Smooth muscle cell of the coronary artery (primary cell): ENCODE measurements at places on chromosomes 7 and 10. TPM values are rescaled to one million over a fixed set of nuclear protein-coding genes. Genes with fewer than 3 reads are reported as not detected.

Gene RPA3
- 12.2 and 19.2 TPM in 2 replicates for total RNA-seq

Gene AKR1C2
- 13.3 and 70.8 TPM in 2 replicates for total RNA-seq

Gene COL13A1
- 4.0 and 34.8 TPM in 2 replicates for total RNA-seq

Gene PLEKHS1
- not detected in 2 replicates for total RNA-seq

Gene MYH16
- total RNA-seq: 0.08 TPM in 1 of 2 replicates, not detected in the other

Gene FGFR2
- total RNA-seq: 0.23 TPM in 1 of 2 replicates, not detected in the other

Gene MACROH2A2
- 4.2 and 11.3 TPM in 2 replicates for total RNA-seq

Gene GRID1
- total RNA-seq: under 0.01 TPM in 1 of 2 replicates, not detected in the other

Gene PAX4
- total RNA-seq: not detected in 2 replicates

Gene UTF1
- total RNA-seq: not detected in 2 replicates

Gene C10orf53
- total RNA-seq: not detected in 2 replicates

Gene OAT
- total RNA-seq: 120 and 207 TPM in 2 replicates

Gene RBP3
- under 0.01 TPM in 1 of 2 replicates, not detected in the other for total RNA-seq

Gene MGAM2
- total RNA-seq: not detected in 2 replicates

Gene EVX1
- total RNA-seq: not detected in 2 replicates

Gene HABP2
- total RNA-seq: not detected in 2 replicates

Gene FFAR4
- total RNA-seq: not detected in 2 replicates

Gene KCNIP2
- 0.30 and 1.1 TPM in 2 replicates for total RNA-seq

Gene CHST3
- 15.3 and 32.2 TPM in 2 replicates for total RNA-seq

Gene TMEM184A
- 0.53 TPM in 1 of 2 replicates, not detected in the other for total RNA-seq

Gene PKD2L1
- not detected in 2 replicates for total RNA-seq

Gene PPP1R17
- total RNA-seq: not detected in 2 replicates

Gene KEL
- 0.53 TPM in 1 of 2 replicates, not detected in the other for total RNA-seq

Gene BLNK
- not detected in 2 replicates for total RNA-seq

Gene SCART1
- total RNA-seq: 1.3 and 2.7 TPM in 2 replicates

Gene MOGAT3
- total RNA-seq: not detected in 2 replicates

Gene PLPP4
- 2.9 and 3.2 TPM in 2 replicates for total RNA-seq

Gene AKR1B15
- not detected in 2 replicates for total RNA-seq

Gene FEZF1
- not detected in 2 replicates for total RNA-seq

Gene GALNT17
- 0.35 TPM in 1 of 2 replicates, not detected in the other for total RNA-seq

Gene CLRN3
- total RNA-seq: not detected in 2 replicates

Gene CCL26
- total RNA-seq: 1.4 TPM in 2 replicates

Gene SLC13A4
- total RNA-seq: 0.08 and 0.12 TPM in 2 replicates

Gene MUC3A
- not detected in 2 replicates for total RNA-seq

Gene SEPHS1
- total RNA-seq: 23.2 and 28.6 TPM in 2 replicates

Gene PMS2
- 15.0 and 16.4 TPM in 2 replicates for total RNA-seq

Gene GIMAP8
- total RNA-seq: under 0.01 and 0.12 TPM in 2 replicates

Gene ZNF804B
- total RNA-seq: not detected in 2 replicates

Gene EPDR1
- 28.0 and 76.3 TPM in 2 replicates for total RNA-seq

Gene NXPH1
- total RNA-seq: not detected in 2 replicates

Gene PPP1R3C
- total RNA-seq: 33.9 and 36.7 TPM in 2 replicates

Gene MRLN
- total RNA-seq: not detected in 2 replicates

Gene VPS37D
- total RNA-seq: 3.7 and 4.2 TPM in 2 replicates

Gene UNCX
- total RNA-seq: not detected in 2 replicates

Gene NAPEPLD
- total RNA-seq: 9.8 and 11.6 TPM in 2 replicates

Gene RBP4
- total RNA-seq: 0.15 and 0.23 TPM in 2 replicates

Gene STK31
- total RNA-seq: not detected in 2 replicates

Gene LFNG
- total RNA-seq: 2.1 and 2.6 TPM in 2 replicates

Gene KAZALD1
- 4.0 and 25.4 TPM in 2 replicates for total RNA-seq

Gene TFAM
- total RNA-seq: 11.7 and 21.0 TPM in 2 replicates

Gene CLDN4
- total RNA-seq: 0.23 TPM in 2 replicates

Gene CYP2C8
- not detected in 2 replicates for total RNA-seq

Gene SPOCK2
- total RNA-seq: under 0.01 and 0.12 TPM in 2 replicates

Gene MYL10
- not detected in 2 replicates for total RNA-seq

Gene SH2D4B
- total RNA-seq: not detected in 2 replicates

Gene IRF5
- 0.15 TPM in 1 of 2 replicates, not detected in the other for total RNA-seq

Gene PIK3CG
- total RNA-seq: 0.12 TPM in 1 of 2 replicates, not detected in the other

Gene RADIL
- total RNA-seq: 0.38 TPM in 1 of 2 replicates, not detected in the other
